ENCODE measurements at places on chromosomes 3 and 15. TPM values are rescaled to one million over a fixed set of nuclear protein-coding genes. Genes with fewer than 3 reads are reported as not detected.

- no peak overlapping the region for H3K27ac ChIP-seq
- DNase-seq, result no peak
- no peak overlapping the region for H3K4me3 ChIP-seq
- H3K27me3 ChIP-seq, result no peaks in the 10 kb centered on the region
Observed at GRCh38 chr15:48366584-48367312, 35.5 kb downstream of the DUT start.

- H3K27me3 ChIP-seq, result no peaks in the 10 kb centered on the region
- H3K4me1 ChIP-seq, result peaks cover 65% of the 10 kb centered on the region
- no peak for DNase-seq
- H3K27ac ChIP-seq, result peak overlapping the region; percentile 92
- peak overlapping the region; percentile 87 for H3K4me3 ChIP-seq
Observed at GRCh38 chr3:52895418-52895817, 1.9 kb downstream of the STIMATE start.

DNA sequence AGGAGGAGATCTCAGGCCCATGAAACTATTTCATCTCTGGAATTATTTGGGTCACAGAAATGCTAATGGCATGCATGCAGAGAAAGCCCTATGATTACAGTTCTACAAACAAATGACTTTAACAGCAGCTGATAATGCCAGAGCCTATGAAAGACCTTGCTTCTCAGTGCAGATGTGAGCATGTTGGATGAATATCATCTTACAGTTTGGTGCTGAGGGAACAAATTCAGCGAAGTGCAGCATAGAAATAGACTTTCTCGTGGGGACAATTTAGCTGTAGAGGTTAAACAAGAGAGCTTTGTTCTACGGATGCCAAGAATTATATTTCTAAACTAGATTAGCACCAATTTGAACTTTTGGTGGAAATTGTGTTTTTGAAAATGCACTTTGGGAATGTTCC is 27.7 kb downstream of the PTX3 start:
- H3K4me1 ChIP-seq, result no peaks in the 10 kb centered on the region
- DNase-seq, result no peak
- H3K27me3 ChIP-seq, result no peaks in the 10 kb centered on the region
- no peaks in the 10 kb centered on the region for H3K36me3 ChIP-seq
- no peak overlapping the region for H3K4me3 ChIP-seq

GRCh38 chr15:85564686-85565085 is 184.3 kb downstream of the AKAP13 start:
- no peaks in the 10 kb centered on the region for H3K27me3 ChIP-seq
- H3K4me1 ChIP-seq, result peaks cover 15% of the 10 kb centered on the region
- no peaks in the 10 kb centered on the region for H3K36me3 ChIP-seq
- no peak for DNase-seq
- no peak overlapping the region for H3K27ac ChIP-seq
- no peak overlapping the region for H3K4me3 ChIP-seq

SEMA3B gene
- 53.6 TPM for total RNA-seq

FOXB1 gene
- total RNA-seq, result not detected

GOLGA8G gene
- not detected for total RNA-seq

Measured in thoracic aorta (tissue), 2 donors.